ENCODE measurements at places on chromosomes 3 and 15.

GRCh38 chr3:188749830-188750229 is 421.9 kb upstream of the TPRG1 start:
- DNase-seq = no peak

- DNase-seq = no peak
Measured at GRCh38 chr15:63918317-63918672, 84.5 kb upstream of the HERC1 start.

GRCh38 chr15:91184441-91184840 is 84.4 kb downstream of the SV2B start:
- DNase-seq = no peak

- DNase-seq = no peak
Measured at GRCh38 chr15:51460796-51461195, 119.3 kb downstream of the GLDN start.

GRCh38 chr15:86663304-86663703 is 583.6 kb downstream of the AGBL1 start:
- DNase-seq = no peak

DNA sequence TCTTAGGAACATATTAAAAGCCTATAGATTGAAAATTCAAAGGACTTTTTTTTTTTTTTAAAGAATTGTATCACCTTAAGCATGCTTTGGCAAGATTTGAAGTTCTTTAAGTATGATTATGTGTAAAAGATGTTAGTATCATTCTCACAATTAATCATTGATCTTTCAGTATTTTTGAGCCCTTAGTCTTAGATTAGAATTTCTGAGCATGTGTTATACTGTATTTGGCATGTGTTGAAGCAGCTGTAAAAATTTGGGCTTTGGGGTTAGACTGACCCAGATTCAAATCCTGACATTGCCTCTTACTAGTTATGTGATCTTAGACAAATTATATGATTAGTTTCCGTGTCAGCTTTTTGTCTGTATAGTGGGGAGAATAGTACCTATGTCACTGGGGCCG is 6.3 kb downstream of the OXSR1 start:
- no peak for DNase-seq

DNA sequence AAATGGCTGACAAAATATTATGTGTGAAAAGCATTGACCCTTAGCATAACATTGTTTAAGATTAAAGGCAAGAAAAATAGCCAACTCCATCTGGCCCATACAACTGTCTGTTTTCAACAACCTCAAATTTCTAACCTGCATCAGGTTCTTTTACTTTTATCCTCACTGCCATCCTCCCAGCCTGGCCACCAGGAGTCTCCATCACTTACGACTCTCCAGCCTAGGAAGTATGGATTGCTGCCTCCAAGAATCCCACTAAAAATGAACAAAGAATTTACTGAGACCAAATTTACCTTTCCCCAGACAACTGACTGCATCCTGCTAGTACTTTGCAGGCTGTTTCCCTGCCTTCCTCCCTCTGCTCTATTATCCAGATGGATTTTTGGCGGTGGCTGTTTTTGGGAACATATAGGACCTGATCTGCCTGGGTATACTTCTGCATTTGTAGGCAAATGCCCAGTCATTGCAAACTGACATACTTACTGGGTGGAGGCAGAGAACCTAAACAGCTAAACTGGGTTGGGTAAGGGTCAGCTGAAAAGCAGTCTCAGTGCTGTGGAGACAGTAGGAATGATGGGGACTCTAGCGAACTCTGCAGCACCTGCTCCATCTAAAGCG is 144.2 kb downstream of the GHSR start:
- DNase-seq = no peak

DNA sequence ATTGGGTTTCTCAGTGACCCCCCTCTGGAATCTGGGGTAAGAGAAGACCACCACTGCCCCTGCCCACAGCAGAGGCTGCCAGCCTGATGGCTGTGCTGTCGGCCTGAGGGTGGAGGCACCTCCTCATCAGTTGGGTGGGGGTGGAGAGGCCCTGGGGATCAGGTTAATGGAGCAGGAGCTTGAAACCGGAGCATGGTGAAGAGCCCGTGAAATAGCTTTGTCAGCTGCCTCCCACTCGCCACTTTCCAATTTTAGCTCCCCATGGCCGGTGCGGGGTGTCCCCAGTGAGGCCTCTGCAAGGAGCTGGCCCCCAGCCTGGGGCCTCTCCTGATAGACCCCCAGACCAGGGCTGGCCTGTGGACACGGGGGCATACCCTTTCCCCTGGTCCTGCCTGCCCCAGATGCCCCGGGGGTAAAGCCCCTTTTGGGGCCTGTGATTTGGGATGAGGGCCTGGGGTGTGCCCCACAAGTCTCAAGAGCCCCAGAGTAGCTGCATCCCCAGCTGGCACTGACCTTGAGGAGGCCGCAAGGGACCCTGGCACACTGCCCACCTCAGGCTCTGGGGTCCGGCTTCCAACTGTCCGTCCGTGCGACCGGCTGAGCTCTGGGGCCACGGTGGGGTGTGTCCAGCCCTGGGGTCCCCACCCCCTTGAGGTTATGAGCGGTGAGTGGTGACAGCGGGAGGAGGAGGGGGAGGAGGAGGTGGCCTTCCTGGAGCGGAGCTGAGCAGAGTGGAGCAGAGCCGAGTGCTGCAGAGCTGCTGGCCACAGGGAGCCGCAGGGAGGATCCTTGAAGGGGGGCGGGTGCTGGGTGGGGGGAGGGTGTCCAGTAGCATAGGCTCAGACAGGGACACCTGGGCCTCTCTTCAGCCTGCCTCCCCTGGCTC is at the start of gene HHATL:
TSS of gene HHATL (minus strand) at position 733 of the 886 bp plus-strand sequence. CDS start 1,972 bp downstream, outside the sequence.
- DNase-seq = no peak

DNA sequence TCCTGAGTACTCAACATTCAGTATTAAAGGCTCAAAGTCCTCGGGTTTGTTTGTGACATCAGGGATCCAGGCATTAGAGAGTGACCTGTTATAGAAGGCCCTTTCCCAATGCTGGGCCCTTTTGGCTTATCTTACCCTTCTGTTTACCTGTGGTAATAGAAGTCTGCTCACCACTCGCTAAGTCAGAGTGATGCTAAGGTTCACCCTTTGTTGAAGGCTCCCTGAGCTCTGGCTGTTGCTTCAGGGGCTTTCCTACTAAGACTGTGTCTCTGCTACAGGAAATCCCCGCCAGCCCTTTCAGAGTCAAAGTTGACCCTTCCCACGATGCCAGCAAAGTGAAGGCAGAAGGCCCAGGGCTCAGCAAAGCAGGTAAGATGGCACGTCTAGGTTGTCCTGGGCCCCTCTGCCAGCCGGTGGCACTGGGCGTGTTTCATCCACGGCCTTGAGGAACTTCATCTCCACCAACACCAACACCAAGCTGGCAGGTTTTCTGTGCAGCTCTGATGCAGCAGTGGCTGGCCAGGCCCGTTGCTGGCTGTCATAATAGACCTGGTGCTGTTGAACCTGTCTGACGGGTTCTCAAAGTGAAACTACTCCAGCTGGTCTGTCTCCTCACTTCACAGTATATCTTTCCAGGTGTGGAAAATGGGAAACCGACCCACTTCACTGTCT is 99.1 kb downstream of the DNASE1L3 start:
- DNase-seq = no peak

GRCh38 chr15:40354408-40355171 is 3.4 kb upstream of the DISP2 start:
- DNase-seq = peak; percentile 54

DNA sequence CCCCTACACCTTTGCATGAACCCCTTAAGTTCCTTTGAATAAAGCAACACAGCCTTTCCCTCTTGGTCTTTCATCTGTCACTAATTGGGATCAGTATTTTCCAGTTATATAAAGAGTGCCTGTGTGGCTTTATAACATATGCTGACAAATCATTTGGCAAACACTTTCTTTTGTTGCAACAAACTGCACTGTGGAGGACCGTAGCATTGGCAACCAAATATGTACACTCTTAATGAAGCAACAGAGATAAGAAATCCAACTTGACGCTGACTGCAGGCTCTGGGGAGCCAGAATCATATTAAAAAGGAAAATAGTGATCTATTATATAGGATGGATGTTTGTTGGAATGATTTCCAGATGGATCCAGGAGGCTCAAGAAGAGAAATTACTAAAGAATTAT is 120.1 kb upstream of the PRICKLE2 start:
- no peak for DNase-seq

DNA sequence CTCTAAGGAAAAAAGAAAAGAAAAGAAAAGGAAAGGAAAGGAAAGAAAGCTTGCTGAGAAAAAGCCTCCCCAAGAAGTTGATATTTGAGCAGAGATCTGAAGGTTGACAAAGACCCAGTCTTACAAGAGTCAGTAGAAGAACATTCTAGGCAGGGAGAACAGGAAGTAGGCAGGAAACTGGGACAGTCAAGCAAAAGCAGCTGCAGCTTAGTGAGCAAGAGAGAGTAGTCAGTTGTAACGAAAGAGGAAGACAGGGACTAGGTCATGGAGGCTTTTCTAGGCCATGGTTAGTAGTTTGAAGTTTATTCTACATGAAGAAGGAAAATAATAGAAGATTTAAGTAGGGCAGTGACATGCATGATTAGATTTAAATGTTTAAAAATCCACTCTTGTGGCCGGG is 31.8 kb upstream of the KLHL6 start:
- no peak for DNase-seq

GRCh38 chr3:52800079-52800478 is 5.5 kb downstream of the ITIH3 start:
- DNase-seq = no peak

- DNase-seq = no peak
Measured at GRCh38 chr15:81270781-81271491, 53.0 kb downstream of the STARD5 start.

- no peak for DNase-seq
Measured at GRCh38 chr3:197889204-197889930, 60.6 kb upstream of the RPL35A start.

- DNase-seq = no peak
Measured at GRCh38 chr3:4833471-4833870, 145.8 kb upstream of the BHLHE40 start.

Data from NCI-H2227 treated with DMSO at 0.1 percent for 48 hours (cell line).